ACHN (cell line): ENCODE measurements at places on chromosomes 3 and 15.

DNA sequence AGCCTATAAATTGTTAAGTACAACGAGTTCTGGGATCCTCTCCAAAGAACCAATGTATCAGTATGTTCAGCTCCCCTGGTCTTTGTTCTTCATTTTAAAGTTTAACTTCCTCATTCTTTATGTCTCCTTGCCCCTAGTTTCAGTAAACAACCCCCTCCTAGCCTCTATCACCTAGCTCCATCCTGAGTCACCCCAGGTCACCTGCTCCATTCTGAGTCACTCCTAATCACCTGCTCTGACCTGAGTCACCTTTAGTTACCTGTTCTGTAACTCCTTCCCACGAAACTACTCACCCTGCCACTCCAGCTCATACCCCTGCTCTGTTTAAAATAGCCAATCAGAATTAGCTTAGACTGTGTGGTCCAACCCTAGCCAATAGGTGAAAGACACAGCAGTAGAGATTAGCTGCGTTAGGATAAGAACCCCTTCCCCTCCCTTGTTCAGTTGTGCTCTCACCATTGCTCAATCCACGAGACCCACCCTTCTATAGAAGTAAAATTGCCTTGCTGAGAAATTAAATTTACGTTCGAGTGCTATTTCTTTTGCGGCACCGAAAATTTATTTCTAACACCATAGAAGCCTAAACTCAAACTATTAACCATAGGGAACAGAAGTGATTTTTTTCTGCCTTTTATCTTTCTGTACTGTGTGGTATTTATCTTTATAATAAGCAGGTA is 245.0 kb upstream of the ADAMTS9 start:
- DNase-seq = no peak

DNA sequence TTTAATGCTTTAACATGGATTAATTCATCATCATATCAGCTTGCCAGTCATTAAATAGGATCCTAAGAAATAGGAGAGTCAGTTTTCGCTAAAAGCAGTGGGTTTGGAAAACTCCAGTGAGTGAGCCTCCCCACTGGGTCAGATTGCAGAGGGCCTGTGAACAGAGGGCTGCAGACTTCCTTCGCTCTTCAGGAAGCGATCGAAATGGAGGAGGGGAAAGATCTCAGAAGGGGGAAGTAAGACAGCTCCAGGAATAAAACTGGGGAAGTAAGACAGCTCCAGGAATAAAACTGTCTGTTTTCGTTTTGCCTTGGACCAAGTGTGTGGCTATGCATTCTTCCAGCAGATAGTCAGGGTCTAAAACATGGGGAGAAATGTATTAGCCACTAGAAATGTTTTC is 124.8 kb upstream of the C15orf61 start:
- DNase-seq = no peak

DNA sequence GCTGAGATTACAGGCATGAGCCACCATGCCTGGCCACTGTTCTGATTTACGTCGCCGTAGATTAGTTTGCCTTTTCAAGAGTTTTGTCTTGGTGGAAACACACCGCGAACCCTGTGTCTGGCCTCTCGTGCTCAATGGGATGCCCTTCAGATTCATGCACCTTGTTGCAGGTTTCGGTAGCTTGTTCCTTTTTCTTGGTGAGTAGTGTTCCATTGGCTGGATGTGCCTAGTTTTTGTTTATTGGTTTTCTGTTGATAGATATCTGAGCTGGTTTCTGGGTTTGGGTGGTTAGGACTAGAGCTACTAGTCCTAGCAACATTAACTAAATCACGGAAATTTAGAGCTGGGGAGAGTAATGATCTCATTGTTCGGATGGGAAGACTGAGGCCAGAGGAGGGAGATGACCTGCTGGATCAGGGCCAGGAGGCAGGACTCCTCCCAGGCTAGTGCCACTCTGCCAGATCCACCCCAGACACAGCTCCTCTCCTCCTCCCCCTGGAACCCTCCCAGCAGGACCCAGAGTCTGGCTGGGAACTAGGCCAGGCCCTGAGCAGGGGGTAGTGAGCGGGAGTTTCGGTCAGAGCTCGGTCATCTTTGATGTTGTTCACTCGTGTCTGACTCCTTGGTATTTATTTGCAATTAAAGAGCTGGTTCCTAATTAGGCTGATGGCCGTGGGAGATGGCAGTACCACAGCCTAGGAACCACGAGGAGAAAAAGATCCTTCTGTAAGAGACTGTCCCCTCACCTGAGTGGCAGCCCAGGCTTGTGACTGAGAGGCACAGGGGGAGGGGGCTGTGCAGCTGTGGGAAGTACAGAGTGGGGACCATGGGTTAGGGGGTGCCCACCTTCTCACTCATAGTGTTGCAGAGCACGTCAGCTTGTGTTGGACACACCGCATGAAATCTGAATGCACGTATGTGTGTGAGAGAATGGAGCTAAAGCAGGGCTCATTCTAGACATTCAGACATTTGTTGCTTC is 73.4 kb downstream of the SMAD6 start:
- DNase-seq = no peak

GRCh38 chr3:172244011-172244410 is 204.2 kb downstream of the GHSR start:
- DNase-seq = no peak

DNA sequence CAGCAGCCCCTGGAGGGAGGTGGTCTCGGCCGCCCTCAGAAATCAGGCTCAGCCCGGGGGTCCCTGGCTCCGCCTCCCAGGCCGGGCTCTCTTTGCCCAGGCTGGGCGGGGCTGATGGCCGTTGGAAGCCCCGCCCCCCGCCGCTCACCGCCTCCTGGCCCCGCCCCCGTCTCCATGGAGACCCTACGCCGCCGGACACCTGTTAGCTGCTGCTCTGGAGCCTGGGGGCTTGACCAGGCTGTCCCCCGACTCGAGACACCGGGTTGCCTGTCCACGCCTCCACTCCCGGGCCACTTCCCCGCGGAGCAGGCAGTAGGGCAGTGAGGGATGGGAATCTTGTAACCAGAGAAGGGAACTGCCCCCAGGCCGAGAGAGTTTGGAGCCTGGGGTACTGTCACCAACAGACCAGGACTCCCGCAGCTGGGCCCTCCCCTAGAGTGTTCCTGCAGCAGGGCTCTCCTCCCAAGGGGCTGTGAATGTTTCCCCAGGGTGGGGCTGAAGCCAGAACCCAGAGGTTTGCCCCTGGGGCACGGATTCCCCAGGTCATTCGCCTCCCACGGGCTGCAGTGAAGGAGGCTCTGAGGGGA is 27.8 kb upstream of the RPL32 start:
- no peak for DNase-seq

DNA sequence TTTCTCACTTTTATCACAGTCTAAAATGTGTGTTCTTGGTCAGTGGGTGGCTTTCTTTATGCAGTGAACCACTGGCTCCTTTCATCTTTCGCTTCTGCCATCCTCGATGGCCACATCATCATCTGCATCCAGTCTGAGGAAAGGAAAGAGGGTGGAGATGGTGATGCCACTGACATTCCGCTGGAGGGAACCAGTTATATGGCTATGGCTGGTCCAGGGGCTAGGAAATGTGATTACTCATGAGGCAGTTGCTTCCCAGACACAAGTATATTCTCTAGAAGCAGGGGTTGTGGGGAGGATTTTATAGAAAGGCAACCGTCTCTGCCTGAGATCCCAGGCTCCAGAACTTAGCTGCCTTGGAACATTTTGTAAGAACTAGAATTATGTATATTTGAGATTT is 246.7 kb upstream of the AZI2 start:
- no peak for DNase-seq

- DNase-seq = no peak
Observed at GRCh38 chr15:90481023-90481422, 48.7 kb upstream of the CRTC3 start.

DNA sequence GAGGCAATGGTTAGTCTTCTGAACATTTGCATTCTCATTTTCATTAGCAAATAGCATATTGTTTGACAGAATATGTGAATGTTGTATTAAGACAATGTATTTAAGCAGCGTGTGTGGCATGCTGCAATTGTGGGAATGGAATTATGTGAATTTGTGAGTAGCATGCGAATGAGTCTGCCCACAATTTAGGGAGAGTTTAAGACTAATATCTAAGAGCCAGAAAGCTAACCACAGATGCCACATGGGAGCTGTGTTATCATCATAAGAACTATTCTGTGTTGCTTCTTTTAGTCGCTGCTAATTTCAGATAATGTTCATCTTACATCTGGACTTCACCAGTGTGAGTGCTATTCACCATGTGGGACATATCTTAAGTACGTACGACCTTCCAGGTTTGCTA is 494.5 kb downstream of the RBMS3 start:
- no peak for DNase-seq

GRCh38 chr3:114428044-114428595 is 134.3 kb downstream of the TIGIT start:
- no peak for DNase-seq

- DNase-seq = no peak
Observed at GRCh38 chr3:88775026-88775690, 332.3 kb upstream of the EPHA3 start.

DNA sequence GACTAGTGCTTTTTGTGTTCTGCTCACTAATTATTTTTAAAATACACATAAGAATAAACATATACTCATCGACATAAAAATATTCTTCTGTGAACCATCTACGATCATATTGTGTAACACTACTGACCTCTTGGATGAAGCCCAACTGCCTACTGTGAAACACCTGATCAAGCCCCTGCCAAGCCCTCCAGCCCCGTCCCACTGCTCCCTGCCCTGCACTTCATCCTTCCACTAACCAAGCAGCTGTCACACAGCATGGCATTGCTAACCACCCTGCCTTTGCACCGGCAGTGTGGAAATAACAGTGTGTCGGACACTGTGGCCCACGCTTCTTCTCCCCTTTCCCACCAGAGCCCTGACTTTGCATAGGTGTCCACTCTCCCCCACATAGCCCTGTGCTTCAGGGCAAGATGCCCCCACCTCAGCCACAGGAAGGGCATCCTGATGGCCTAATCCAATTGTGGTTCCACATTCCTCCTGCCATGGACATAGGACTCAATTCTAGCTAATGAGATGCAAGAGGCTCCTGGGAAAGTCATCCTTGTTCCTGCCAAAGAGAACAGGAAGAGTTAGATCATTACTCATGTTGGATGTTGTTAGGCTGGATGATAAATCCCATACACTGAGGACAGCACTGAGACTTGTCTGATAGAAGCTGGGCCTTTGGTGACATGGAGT is 35.0 kb upstream of the ARID3B start:
- DNase-seq = no peak

- DNase-seq = no peak
Observed at GRCh38 chr3:105414841-105415240, 48.1 kb downstream of the ALCAM start.

GRCh38 chr3:172543884-172544283 is 20.7 kb upstream of the TNFSF10 start:
- DNase-seq = no peak

- no peak for DNase-seq
Observed at GRCh38 chr3:117463276-117464115, 753.9 kb downstream of the TUSC7 start.

DNA sequence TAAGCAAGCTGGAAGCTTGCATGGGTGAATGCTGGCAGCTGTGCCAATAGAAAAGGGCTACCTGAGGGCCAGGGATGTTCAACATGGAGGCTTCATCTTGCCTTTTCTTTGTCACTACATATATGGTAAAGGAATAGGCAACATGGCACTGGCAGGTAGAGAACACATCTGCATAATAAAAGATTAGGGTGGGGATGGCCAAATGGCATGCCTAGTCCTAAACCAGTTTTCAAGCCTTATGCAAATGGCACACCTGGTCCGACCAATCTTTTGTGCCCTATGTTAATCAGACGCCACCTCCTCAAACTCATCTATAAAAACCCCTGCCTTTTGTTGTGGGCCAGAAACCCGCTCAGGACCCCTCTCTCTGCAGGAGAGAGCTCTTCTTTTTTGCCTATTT is 216.8 kb upstream of the PROK2 start:
- no peak for DNase-seq

- no peak for DNase-seq
Observed at GRCh38 chr15:100785181-100786138, 94.2 kb upstream of the ALDH1A3 start.
